Islet precursor cell (in vitro differentiated cells): ENCODE measurements at places on chromosomes 1 and 21.

GRCh38 chr1:207217778-207218511, 103.5 kb upstream of the CD55 start:
- no peak for DNase-seq

DNA sequence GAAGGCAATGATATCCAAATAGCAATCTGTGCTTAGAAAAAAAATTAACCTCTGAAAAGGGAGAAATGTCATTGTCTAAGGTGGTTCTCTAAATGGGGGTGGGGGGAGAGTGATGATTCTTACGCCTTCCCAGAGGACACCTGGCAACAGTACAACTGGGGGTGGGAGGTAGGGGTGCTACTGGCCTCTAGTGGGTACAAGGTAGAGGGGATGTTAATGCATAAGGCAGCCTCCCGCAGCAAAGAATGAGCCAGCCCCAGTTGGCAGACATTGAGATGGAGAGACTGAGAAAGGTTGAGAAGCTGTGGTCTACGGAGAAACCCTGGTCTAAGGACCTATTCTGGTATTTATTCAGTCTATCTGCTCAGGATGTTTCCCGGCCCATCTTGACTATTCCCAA, 472.2 kb upstream of the RUNX1 start:
- DNase-seq: no peak

DNA sequence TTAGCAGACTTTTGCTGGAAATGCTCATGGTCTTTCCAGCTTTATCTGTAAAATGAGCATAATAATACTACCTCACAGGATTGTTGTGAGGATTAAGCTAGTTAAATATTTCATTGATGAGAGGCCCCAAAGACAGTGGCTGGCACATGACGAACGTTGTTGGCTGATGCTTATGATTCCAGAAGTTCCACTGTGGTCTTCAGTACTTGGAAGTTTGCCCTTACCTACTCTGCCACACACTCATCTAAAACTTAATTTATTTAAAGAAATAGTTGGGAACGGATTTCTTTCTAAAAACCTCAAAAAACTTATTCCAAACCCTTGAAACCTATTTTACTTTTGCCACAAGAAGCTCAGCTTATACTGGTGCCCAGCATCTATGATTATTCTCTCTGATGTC, 170.7 kb downstream of the DHRS3 start:
- no peak for DNase-seq

- DNase-seq: no peak
Measured at GRCh38 chr1:12432897-12433296, 185.1 kb downstream of the DHRS3 start.

DNA sequence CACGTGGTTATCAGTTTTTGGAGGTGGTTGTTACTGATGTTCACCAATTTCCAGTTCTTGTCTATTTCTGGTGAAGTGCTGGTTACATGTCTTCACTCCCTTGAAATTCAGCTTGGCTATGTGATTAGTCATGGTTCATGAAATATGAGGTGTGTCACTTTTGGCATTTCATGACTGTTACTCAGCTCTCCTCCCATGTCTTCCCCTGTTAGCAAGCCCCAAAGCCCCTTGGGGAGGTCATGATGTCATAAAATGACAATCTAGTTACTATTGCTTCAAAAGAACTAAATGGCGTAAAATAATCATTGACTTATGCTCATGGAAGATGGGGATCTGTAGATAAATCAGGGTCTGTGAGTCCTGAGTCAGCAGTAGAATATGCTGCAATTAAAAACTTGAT, 425.1 kb downstream of the SETD4 start:
- no peak for DNase-seq

GRCh38 chr21:43987509-43987908, 24.6 kb upstream of the TRAPPC10 start:
- DNase-seq: no peak

DNA sequence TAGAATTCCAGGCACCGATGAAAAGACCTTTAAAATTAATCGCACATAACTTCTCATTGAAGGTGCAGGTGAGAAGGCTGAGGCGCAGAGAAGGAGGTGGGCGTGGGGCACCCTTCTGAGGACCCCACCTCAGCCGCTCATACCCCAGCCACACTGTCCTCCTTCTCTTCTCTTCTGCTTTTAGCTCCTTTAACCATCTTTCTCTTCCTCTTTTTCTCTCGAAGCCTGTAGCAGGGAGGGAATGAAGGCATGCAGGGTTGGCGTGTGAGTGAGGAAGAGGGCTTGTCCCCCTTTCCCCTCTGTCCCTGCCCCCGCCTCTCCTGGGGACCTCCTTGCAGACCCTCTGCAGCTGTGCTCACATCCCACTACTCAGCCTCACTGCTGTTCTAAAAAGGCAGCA, 57.8 kb upstream of the CACNA1E start:
- DNase-seq: no peak

GRCh38 chr1:232667094-232667777, 37.3 kb upstream of the SIPA1L2 start:
- DNase-seq: no peak

- peak; percentile 50 for DNase-seq
Measured at GRCh38 chr1:2592672-2593071, 6.1 kb downstream of the PRXL2B start.

DNA sequence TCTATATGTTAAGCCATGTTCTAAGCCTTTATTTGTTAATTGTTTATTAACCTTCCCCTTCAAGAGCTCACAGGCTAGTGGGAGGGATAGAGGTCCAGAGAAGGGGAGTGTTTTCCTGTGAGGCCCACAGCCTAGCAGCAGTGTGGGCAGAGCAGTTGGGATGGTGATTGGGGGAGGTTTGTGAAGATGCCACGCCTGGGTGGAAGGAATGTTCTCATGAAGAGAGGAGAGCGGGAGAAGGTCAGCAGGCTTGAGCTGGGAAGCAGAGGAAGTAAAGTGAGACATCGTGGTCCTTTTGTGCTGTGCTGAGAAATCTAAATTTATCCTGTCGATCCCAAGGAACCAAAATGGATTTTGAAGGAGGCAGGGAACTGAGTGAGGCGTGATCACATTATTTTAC, 42.6 kb downstream of the TRAPPC10 start:
- DNase-seq: no peak

DNA sequence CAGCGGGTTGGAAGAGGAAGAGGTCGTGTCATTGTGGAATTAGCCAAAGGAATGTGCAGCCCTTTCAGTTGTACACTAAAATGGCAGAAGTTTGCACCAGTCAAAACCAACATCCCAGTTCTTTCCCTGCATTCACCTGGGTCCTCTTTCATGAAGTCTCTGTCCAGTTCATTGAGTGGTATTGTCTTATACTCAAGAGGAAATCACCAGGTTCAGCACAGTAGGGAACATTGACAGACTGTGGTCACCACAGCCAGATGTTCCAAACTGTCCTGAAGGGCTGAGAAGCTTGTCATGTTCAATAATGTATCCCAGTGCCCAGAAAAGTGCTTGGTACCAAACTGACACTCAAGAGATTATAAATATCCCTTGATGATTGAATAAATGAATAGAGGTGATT, 131.6 kb downstream of the GLUL start:
- DNase-seq: no peak

DNA sequence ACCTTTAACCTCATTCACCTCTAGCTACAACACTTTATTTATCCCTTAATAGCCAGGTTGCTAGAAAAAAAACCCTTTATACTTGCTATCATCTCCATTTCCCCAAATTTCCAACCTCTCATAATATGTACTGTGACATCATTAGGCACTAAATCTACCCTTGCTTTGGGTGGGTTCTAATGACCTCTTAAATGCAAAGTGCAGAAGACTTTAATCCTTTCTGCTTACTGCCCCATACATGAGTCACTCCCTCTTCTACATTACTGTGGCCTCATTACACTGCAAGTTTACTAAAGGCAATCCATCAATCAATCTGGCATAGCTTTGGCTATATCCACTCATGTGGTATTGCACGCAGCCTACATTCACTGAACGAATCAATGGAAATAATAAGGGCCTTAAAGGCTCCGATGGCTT, 353.3 kb downstream of the SMYD3 start:
- no peak for DNase-seq

- DNase-seq: no peak
Measured at GRCh38 chr1:153563991-153564390, 1.7 kb downstream of the S100A2 start.

GRCh38 chr1:64179588-64179987, 23.8 kb upstream of the UBE2U start:
- no peak for DNase-seq

DNA sequence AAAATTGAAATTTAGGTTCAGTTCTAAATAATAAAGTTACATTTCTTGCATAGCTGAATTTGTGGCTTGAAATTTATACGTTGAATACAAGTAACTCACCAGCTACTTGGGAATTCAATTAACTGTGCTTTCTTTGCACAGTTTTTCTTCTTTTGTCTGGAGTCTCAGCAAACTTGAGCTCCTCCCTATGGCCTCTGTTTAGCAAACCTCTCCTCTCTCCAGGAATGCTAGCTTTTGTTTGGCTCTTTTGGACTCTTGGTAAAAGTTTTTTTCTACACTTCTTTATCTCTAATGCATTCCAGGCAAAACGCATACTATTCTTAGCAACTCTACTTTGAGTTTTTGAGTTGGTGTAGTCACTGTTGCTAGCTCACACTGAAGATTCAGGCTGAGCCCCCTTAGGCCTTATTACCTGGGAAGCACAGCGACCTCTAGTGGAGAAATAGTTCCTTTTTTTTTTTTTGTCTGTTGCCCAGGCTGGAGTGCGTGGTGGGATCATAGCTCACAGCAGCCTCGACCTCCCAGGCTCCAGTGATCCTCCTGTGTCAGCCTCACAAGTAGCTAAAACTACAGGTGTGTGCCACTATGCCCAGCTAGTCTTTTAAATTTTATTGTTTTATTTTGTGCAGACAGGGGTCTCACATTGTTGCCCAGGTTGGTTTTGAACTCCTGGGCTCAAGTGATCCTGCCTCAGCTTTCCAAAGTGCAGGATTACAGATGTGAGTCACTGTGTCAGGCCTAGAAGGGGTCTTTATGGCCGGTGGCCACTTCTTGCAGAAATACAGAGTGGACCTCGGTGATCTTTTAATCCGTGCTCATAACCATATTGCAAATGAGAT, 61.7 kb downstream of the CASQ2 start:
- peak; percentile 63 for DNase-seq

- no peak for DNase-seq
Measured at GRCh38 chr1:6488602-6489382, 2.7 kb downstream of the PLEKHG5 start.

DNA sequence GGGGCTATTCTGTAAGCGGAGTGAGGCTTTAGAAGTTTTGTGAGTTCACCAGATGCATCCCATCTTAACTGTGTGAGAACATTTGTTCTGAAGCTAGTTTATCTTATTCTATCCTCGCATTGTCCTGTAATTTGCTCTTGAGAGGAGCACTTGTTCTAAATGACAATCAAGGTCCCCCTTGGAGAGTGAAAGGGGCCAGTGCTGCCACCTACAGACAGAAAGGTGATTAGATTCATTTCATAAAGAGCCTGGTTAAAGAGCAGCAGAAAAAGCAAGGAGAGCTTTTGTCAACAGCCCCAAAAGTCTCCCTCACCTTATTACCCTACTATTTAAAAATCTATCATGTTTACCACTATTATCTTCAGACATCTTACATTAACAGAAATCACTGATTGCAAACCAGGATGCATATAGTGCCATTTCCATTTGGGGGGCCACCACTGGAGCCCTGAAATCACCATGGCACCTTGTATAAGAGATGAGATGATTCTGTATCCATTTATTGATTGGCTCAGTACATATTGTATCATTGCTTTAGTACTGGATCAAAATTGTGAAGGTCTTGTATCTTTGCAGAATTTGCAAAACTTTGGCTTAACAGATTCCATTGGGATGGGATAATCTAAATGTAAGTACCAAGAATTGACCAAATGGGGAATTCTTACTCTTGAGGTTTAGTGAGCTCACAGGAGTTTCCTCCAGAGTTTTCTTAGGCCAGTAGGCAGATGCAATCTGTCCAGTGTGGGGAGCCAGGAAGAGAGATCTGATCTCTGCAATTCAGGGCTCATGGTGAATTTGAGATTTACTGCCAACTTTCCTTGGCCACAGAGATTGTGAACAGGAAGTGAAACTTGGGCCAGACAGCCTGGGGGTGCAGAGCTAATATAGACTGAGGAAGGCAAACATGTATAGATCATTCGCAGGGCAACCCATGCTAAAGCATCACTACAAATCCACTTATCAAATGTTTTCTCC, 64.3 kb upstream of the TRABD2B start:
- DNase-seq: peak; percentile 81

DNA sequence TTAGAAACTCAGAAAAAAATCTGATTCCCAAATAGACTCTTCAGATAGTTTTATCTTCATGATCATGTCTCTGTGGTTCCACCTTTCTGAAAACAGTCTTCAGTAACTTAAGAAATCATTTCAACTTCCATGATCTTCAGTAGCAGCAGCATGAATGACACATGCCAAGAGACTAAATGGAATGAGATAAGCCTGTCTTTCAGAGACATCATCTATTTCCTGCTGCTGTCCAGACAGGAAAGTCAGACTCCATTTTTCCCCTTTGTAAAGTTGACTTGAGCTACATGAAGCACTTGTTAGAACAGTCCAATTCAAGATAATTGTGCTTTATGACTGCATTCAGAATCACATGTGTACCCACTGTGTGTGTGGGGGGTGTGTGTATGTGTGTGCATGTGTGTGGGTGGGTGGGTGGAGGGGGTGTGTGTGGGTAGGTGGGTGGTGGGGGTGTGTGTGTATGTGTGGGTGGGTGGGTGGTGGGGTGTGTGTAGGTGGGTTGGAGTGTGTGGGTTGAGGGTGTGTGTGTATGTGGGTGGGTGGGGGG, 58.8 kb downstream of the CLIC4 start:
- DNase-seq: no peak

DNA sequence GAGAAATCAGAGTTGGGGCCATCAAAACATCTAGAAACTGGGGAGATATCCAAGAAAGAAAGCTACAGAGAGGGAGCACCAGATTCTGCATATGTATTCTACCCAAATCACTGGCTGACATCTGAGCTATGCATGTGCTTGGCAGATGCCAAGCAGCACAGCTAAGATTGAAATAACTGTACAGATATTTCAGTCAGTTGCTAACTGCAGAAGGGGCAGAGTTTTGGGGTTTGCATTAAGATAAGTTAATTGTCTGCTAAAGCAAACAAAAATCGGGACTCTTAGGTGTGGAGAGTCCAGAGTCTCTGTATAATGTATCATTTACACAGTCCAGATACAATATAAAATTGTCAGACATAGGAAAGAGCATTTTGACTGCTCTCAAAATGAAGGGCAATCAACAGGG, 437.1 kb downstream of the PTBP2 start:
- DNase-seq: no peak

DNA sequence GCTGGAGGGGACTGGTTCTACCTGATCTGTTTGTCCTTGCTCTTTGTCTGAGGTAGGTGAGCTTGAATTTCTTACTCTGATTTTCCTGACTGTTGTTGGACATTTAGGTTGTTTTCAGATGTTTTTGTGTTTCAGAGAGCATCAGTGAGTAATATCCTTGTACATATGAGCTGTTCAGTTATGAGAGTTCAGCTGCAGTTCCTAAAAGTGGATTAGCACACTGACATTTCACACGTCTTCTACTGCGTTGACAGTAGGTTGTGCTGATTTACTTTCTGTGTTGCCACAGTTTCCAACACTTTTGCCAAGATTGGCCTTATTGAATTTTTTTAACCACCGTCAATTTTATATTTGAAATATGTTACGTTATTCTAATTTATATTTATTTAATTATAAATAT, 27.7 kb downstream of the CXADR start:
- DNase-seq: no peak
